ENCODE measurements at places on chromosomes 16 and 17.

DNA sequence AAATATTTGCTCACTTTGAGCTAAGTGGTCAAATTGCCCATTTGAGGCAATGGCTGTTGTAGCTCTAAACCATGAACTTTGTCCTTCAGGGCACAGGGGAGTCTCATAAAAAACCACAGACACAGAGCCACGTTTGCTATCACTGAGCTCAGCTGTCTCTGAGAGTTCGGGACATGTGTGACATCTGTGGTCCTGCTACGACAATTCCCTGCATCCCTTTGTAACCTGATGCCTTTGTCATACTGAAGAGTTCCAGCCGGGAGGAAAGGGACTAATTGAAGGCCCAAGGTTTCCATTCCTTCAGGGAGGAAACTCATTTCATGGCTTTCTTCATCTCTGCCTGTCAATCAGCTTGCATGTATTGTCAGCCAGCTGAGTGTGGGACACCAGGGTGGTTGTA, 599.4 kb upstream of the CDH5 start:
- no peak for DNase-seq

- DNase-seq = peak; percentile 95
Measured at GRCh38 chr17:15490634-15491261, 23.3 kb upstream of the CDRT4 start.

- no peak for DNase-seq
Measured at GRCh38 chr16:19874026-19874425, 10.6 kb downstream of the GPRC5B start.

GRCh38 chr17:65371702-65372101, 189.7 kb downstream of the AXIN2 start:
- no peak for DNase-seq

DNA sequence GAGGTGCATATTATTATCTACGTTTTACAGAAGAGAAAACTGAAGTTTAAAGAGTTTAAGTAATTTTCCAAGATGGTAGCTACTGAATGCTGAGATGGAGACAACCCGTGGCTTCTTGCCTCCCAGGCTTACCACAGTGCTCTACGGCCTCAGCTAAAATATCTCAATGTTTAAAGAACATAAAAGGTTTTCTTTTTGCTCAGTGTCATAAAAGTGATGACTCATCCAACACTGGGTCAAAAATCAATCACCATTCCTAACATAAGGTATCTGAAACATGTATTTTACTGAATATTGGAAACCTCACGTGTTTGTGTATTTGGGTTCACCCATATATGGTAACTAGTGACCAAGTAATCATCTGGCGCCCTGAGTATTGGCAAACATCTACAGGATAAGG, 18.4 kb downstream of the ABCA9 start:
- DNase-seq = no peak

- DNase-seq = no peak
Measured at GRCh38 chr17:28843816-28844148, 1.2 kb upstream of the FAM222B start.

DNA sequence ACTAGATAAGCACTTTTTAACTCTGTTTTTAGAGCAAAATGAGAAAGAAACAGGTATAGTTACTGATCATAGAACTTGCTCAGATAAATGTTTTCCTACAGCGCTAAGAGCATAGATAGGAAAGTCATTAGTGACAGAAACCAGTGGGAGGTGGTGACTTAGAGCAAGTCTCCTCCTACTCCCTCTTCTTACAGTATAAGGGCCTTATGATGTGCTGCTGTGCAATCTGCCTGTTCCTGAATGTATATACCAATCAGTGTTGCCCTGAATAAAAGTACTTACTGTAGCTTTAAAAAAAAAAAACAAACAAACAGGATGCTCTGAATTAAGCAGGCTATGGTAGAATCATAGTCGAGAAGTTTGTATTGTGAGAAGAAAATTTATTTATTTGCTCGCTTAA, 23.3 kb upstream of the RASL10B start:
- no peak for DNase-seq

DNA sequence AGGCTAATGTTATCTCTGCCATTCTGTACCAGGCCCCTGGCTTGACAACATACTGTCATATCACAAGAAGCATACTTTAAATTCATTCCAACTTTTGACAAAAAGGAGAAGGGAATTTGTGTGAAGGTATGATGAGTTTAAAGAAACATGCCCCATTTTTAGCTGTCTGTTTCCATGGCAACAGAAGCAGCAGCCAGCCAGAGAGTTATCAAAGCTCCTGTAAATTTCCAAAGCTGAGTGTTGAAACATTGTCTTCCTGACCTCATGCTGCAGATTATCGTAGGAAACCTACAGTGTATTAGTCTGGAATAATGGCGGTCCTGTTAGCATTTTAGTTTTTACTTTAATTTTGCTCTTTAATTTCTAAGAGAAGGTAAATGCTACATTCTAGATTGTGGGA, 124.9 kb downstream of the MRTFB start:
- DNase-seq = no peak

GRCh38 chr16:4241258-4241927, 487 bp downstream of the SRL start:
- DNase-seq = no peak
